ENCODE measurements at places on chromosomes 1 and 21. TPM values are rescaled to one million over a fixed set of nuclear protein-coding genes. Genes with fewer than 3 reads are reported as not detected.

Gene NPHS2
- not detected for polyA plus RNA-seq

DNA sequence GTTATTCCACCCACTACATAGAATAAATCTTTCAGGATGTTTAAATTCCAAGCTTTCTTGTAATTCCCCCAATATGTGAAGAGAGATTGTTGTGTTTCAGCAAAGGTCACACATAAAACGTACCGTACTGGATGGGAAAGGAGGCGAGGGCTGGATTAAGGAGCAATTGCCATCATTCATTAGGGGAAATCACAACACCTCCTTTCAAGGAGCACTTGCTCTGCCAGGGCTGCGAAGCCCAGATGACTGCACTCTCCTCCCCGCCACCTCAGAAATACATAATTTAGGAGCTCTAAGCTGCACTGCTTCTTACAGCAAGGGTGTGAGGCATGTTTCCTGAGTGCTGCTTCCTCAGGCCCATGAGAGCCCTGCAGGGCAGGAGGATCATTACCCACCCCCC, 29.6 kb downstream of the MATN1 start:
- H3K4me1 ChIP-seq: no peaks in the 10 kb centered on the region
- no peak overlapping the region for H3K4me3 ChIP-seq
- no peaks in the 10 kb centered on the region for H3K36me3 ChIP-seq
- H3K27ac ChIP-seq: no peak overlapping the region
- DNase-seq: no peak

Gene IL12RB2
- 0.67 TPM for polyA plus RNA-seq

DNA sequence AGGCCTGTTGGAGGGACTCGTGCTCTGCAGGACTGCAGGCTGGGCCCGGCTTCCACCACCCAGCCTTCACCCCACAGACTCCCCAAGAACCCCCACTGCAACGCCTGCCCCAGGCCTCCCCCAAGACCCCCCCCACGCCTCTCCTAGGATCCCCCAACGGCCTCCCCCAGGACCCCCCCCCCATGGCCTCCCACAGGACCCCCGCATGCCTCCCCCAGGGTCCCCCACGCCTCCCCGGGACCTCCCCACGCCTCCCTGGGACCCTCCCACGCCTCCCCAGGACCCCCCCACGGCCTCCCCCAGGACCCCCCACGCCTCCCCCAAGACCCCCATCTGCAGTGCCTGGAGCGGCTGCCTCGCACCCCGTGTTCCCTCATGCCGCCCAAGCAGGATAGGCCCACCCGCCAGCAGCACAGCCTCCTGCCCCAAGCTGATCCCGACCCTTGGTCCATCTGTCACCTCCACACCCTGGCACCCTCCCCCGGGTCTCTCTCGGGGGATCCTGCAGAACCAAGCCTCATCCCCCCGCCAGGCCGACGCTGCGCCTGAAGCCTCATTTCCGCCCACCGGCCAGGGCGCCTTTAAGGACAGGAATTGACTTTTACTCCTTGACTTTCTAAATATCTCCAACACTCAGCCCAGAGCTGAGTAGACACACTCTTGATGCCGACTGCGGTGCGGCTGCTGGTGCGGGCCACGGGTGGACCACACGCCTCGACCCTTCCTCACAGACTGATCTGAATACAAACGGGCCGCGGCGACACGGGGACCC, 14.1 kb upstream of the RNF223 start:
- no peak overlapping the region for H3K4me3 ChIP-seq
- no peaks in the 10 kb centered on the region for H3K27me3 ChIP-seq
- H3K27ac ChIP-seq: no peak overlapping the region
- H3K36me3 ChIP-seq: no peaks in the 10 kb centered on the region

Gene HHIPL2
- not detected for polyA plus RNA-seq

Gene SCAMP3
- 40.7 TPM for polyA plus RNA-seq
